Esophagus squamous epithelium (tissue), 5 donors: ENCODE measurements at places on chromosomes 12 and 14. TPM values are rescaled to one million over a fixed set of nuclear protein-coding genes. Genes with fewer than 3 reads are reported as not detected.
A peak's percentile ranks its signal among the peaks of the same experiment; 100 is the strongest.

Gene TAS2R7
- total RNA-seq, result not detected

Gene NOS1
- total RNA-seq, result 1.1 TPM

GRCh38 chr14:87397499-87397898 lies 595.5 kb downstream of the GALC start:
- H3K27me3 ChIP-seq, result no peaks in the 10 kb centered on the region
- H3K27ac ChIP-seq, result no peak overlapping the region
- H3K4me1 ChIP-seq, result no peaks in the 10 kb centered on the region
- no peak for DNase-seq
- no peaks in the 10 kb centered on the region for H3K36me3 ChIP-seq

- H3K27me3 ChIP-seq, result no peaks in the 10 kb centered on the region
- H3K27ac ChIP-seq, result peak overlapping the region; percentile 97
- DNase-seq, result no peak
- peak overlapping the region; percentile 76 for H3K4me3 ChIP-seq
Measured at GRCh38 chr14:104966261-104966865, 11.8 kb downstream of the AHNAK2 start.

DNA sequence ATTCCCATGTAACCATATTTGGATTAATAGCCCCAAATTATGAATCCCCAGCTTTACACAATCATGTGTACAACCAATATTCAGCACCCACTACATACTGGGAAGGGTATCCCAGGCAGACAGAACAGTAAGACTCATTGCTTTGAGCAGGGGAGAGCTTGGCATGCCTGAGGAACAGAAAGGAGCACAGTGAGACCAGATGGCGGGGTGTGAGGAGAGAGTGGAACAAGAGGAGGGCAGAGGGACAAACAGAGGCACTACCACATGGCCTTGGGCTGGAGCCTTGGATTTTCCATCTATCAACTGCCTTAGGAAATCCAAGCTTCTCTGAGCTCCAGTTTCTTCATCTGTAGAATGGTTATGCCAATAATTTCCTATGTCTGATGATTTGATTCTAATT lies 3.8 kb downstream of the DGKA start:
- H3K4me1 ChIP-seq, result peaks cover 93% of the 10 kb centered on the region
- peaks cover 46% of the 10 kb centered on the region for H3K36me3 ChIP-seq
- no peak overlapping the region for H3K4me3 ChIP-seq
- H3K27me3 ChIP-seq, result no peaks in the 10 kb centered on the region
- peak overlapping the region; percentile 100 for H3K27ac ChIP-seq
- DNase-seq, result no peak

DNA sequence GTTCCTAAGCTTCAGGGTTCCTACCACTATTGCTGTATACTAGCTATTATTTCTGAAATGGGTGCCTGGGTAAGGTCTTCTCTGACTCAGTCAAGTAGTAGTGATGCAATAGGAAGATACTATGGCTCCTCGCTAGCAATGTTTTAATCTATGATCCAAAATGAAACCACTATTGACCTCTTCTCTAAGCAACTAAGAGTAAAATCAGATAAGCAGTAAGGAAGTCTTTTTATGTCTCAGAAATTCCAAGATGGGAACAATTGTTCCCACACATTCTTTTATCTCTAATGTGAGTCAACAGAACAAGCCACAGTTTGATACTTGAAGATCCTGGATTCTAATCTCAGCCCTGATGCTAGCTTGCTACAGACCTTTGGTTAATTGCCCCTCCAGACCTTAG lies 45.1 kb downstream of the AREL1 start:
- H3K4me3 ChIP-seq, result no peak overlapping the region
- H3K27me3 ChIP-seq, result no peaks in the 10 kb centered on the region
- peaks cover 100% of the 10 kb centered on the region for H3K36me3 ChIP-seq
- H3K4me1 ChIP-seq, result peaks cover 4% of the 10 kb centered on the region

GRCh38 chr12:3748620-3749019 lies 4.3 kb downstream of the CRACR2A start:
- no peak overlapping the region for H3K27ac ChIP-seq
- H3K36me3 ChIP-seq, result no peaks in the 10 kb centered on the region
- DNase-seq, result no peak
